ENCODE measurements at places on chromosomes 2 and 18. TPM values are rescaled to one million over a fixed set of nuclear protein-coding genes. Genes with fewer than 3 reads are reported as not detected.

Gene WDCP
- polyA plus RNA-seq = 1.9 TPM

Gene KLHL41
- 0.45 TPM for polyA plus RNA-seq

Gene MYO7B
- 2.2 TPM for polyA plus RNA-seq

Gene GLB1L
- 2.1 TPM for polyA plus RNA-seq

Gene SPC25
- 0.25 TPM for polyA plus RNA-seq

Gene AMER3
- polyA plus RNA-seq = 0.03 TPM

Gene EGR4
- polyA plus RNA-seq = 0.28 TPM

Gene UGT1A3
- polyA plus RNA-seq = not detected

Gene GAD1
- polyA plus RNA-seq = 0.04 TPM

Gene DCDC2C
- not detected for polyA plus RNA-seq

Gene FOXD4L1
- 0.07 TPM for polyA plus RNA-seq

Gene RND3
- polyA plus RNA-seq = 56.5 TPM

Gene CHRNG
- polyA plus RNA-seq = not detected

Gene NEU2
- polyA plus RNA-seq = not detected

Gene CYP1B1
- polyA plus RNA-seq = 144 TPM

Gene GDF7
- 0.09 TPM for polyA plus RNA-seq

Gene TRIM54
- polyA plus RNA-seq = 0.90 TPM

Gene ITGA4
- polyA plus RNA-seq = 0.70 TPM

Gene UNC80
- 0.01 TPM for polyA plus RNA-seq

Gene CENPA
- 0.19 TPM for polyA plus RNA-seq

Gene POTEC
- polyA plus RNA-seq = not detected

Gene AQP12A
- 105 TPM for polyA plus RNA-seq

Gene THSD7B
- 0.79 TPM for polyA plus RNA-seq

Gene STEAP3
- polyA plus RNA-seq = 14.8 TPM

Gene CPO
- 0.14 TPM for polyA plus RNA-seq

Gene PKDCC
- polyA plus RNA-seq = 218 TPM

Gene VWC2L
- not detected for polyA plus RNA-seq

Gene RNF125
- polyA plus RNA-seq = 9.6 TPM

Gene ATP8B1
- 3.1 TPM for polyA plus RNA-seq

Data from adipose tissue (tissue), 3 donors.